Neural progenitor cell (in vitro differentiated cells): ENCODE measurements at places on chromosomes 3 and 15.

GRCh38 chr3:136612512-136612911, 139.7 kb downstream of the STAG1 start:
- DNase-seq, result no peak

- no peak for DNase-seq
These were observed 1.1 kb downstream of the MTFMT start for GRCh38 chr15:65028338-65028737.

- no peak for DNase-seq
These were observed 84.9 kb downstream of the TRIM42 start for GRCh38 chr3:140762746-140763145.

GRCh38 chr15:80929689-80930088, 59.9 kb downstream of the MESD start:
- DNase-seq, result no peak

- DNase-seq, result no peak
These were observed 120.7 kb downstream of the CHDH start for GRCh38 chr3:53725387-53725995.

DNA sequence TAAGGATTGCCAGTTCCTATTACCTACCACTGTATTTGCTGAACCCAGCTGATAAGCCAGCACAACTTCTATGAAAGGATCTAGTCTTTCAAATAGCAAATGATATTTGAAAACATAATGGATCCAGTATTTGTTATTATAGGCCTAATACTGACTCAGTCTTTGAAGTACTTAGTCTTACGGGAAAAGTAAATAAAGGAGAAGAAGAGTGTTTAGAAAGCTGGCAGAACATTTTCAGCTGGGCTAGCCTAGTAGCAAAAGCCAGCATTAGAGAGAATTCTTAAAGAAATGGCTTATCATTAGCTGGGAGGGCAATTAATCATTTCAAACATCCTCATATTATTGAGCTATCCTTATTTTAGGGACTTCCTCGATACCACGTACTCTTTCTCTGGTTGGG, 101.4 kb upstream of the GOLIM4 start:
- DNase-seq, result no peak

DNA sequence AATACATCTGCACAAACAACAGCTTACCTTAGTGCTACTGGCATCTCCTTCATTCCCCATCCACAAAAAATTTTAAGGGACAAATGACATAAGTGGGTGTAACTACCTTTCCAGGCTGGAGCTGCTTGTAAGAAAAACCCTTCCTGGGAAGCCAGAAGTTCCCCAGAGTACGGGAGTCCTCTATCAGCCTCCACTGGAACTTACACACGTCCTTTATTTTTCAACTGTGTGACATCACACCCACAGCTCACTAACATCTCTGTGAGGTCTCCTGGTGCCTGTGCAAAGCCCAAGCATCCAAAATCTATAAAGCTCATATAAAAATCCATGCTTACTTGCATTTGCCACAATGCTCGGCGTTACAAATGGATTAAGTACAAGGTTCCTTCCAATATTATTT, 27.6 kb downstream of the LRIG1 start:
- no peak for DNase-seq

DNA sequence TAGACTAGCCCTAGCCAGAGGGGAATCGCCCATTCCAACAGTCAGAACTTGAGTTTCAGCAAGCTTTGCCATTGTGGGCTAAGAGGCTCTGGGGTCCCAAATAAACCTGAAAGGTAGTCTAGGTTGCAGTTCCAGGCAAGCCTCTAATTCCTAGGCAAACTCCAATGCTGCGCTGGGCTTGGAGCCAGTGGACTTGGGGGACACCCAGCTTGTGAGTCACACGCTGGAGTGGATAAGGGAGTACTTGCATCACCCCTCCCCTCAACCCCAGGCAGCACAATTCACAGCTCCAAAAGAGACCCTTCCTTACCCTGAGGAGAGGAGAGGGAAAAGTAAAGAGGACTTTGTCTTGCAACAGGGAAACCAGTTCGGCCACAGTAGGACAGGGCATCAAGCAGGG, 105.2 kb upstream of the DPPA4 start:
- no peak for DNase-seq

DNA sequence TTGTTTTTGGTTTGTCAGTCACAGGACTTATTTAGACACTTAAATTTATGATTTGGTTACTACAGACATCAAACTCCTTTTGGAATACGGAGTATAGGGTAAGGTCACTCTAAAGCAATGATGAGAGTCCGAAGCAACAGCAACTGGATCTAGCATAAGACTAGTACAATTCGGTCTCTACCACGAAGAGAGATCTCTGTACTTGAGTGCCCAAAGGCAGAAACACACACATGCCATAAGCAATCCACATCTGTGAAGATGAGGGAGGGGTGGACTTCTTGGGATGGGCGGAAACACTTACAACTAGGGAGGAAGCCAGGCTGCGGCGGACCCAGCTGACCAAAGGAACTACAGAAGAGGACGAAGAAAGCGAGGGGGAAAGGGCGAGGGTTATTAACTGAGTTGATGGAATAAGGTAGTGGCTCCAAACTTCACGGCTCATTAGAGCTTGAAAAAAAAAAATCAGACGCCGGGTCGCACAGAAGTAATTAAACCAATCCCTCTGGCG, 595 bp downstream of the DPH6 start:
- DNase-seq, result no peak

DNA sequence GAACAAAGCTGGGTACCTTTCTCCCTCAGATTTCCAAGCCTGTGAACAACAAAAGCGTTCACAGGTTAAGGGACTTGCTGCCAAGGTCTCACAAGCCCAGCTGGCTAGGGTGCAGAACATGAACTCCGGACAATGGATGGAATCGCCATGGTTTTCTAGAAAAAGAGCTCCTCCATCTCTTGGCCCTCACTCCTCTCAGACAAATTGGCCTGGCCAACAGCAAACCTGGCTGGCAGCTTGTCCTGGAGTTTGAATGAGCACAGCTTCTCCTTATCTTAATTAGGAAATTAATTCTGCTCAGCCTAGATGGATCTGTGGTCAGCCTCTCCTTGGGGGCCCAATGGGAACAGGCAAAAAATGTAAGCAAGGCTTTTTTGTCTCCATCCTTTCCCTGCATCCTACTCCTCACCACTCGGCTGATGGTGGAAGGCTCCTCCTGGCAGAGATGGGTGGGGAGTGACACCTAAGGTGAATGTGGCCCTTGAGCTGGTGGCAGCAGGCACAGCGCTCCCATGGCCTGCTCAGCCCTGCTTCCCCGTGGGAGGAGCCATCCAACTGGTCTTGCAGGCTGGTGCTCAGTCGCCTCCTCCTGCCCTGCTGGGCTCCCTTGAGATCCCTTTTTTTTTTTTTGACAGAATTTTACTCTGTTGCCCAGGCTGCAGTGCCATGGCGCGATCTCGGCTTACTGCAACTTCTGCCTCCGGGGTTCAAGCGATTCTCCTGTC, 5.8 kb downstream of the KLHL25 start:
- no peak for DNase-seq

DNA sequence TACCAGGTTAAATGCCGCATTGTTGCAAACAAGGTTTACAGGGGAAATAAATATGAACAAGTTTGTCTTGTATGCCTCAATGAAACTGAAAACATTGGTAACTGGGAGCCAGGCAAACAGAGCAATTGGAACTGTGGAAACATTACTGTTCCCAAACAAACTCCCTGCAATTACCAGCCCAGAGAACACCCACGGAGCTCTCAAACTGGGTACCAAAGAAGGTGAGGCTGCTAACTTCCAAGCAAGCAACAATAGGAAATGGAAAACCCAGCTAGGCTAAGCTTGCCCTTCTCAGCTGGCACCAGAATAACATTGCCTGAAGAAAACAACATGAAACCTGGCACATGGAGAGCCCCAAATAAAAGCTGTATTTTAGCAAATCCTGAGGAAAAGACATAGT, 218.9 kb upstream of the THRB start:
- no peak for DNase-seq

DNA sequence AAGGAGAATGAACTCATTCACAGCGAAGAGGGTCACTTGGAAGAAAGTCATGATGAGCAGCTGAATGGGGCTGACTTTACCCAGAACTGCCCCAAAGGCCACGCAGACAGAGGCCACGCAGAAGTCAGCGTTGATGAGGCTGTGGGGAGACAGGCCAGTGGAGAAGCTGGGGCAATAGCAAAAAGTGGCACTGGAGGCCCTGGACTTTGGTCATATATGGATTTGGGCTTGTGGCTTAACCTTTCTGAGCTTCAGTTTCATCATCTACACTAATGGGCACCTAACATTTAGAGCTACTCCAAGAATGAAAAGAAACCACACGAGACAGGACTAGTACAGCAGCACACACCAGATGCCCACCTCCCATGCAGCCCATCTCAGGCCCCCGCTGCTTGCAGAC, 13.3 kb downstream of the RHCG start:
- no peak for DNase-seq

DNA sequence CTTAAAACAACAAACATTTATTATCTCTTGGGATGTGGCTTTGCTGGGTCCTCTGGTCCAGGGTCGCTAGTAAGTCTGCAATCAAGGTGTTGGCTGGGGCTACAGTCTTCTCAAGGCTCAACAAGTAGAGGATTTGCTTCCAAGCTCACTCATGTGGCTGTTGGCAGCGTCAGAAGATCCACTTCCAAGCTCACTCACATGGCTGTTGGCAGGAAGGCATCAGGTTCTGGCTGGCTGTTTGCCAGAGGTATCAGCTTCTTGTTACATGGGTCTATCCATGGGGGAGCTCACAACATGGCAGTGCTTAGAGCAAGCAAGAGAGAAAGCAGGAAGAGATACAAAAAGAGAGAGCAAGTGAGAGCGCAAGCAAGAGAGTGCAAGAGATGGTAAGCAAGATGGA, 15.0 kb upstream of the BNC1 start:
- no peak for DNase-seq

DNA sequence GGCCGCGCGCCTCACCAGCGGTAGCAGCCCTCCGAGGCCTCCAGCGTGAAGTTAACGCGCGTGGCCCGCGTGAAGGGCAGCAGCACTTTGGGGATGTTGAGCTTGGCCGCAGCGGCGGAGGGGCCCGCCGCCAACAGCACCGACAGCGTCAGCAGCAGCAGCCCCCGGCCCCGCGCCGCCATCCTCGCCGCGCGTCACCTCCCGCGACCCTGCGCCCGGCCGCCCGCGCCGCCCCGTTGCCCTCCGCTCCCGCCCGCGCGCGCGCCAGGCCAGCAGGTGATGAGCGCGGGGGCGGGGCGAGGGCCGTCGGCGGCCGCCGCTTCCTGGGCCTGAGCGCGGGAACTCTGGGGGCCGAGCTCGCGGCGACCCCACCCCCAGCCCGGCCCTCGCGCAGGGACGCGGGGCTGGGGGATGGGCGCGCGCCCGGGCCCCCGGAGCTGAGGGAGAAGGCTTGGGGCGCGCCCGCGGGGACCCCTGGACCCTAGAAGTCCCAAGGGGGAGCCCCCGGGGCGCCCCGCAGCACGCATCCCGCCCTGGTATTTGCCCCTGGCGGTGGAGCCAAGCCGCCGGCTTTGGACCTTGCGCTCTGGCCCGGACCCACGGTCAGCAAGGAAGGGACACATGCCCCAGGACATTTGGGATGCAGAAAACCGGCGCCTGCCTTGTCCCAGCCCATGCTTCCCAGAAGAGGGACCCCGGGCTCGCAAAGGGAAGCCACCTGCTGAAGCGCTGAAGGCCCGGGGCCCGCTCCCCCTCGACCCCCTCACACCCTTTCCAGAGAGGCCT, at the start of gene NUP210:
Gene NUP210, minus strand, starts transcription at position 278 of the 786 bp plus-strand sequence. Its CDS starts 96 bp downstream, at position 182.
- DNase-seq, result peak; percentile 89

GRCh38 chr3:46719735-46720271, 2.1 kb upstream of the PRSS50 start:
- peak; percentile 1 for DNase-seq

GRCh38 chr15:66619152-66619903, 53.5 kb upstream of the LCTL start:
- peak; percentile 86 for DNase-seq

DNA sequence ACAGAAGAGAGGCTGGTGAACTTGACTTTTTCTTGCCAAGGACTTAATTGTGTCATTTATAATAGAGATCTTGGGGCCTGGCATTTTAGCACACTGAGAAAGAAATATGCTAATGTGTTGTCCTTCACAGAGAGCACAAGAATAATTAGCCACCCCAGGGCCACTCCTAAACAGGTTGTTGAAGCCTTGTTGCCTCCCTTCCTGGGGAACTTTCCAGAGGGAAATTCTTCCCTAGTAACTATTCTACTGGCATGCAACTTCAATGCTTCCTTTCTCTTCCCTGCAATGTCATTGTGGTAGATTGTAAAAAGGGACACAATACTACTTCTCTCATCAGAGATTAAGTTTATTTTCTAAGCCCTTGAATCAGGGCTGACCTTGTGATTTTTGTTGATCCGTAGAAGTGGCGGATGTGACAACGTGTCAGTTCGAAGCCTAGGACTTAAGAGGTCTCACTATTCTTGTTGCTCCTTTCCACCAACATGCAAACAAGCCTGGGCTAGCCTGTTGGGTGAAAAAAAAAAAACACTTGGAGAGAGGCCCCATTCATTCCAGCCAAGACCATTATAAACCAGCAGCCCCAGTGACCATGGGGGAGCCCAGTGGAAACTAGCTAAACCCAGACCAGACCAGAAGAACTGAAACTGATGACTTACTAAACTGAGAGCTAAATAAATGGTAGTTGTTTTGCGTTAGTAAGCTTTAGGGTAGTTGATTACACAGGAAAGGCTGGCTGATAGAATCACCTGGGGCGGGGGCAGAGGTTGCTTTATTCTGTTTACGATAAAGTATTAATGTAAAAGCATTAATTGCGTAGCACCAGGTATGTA, 287.2 kb downstream of the SHQ1 start:
- peak; percentile 17 for DNase-seq

- no peak for DNase-seq
These were observed 9.8 kb downstream of the ARPP19 start for GRCh38 chr15:52559022-52559421.

DNA sequence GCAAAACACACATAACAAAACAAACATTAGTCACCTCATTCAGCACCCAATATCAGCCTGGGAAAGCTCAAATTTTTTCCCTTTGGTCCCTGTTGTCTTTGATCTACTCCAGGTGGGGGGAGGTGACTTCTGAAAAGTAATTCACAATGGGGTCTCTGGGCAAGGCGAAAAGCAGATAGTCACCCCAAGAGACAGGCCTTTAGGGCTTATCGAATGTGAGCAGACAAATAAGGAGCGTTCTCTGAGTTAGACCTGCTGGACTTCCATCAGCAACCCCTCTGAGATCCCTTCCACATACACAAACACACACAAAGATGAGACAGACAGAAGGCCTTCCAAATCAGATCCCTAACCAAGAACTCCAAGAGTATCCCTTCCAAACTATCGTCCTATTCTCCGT, 171.0 kb upstream of the SMAD3 start:
- no peak for DNase-seq

DNA sequence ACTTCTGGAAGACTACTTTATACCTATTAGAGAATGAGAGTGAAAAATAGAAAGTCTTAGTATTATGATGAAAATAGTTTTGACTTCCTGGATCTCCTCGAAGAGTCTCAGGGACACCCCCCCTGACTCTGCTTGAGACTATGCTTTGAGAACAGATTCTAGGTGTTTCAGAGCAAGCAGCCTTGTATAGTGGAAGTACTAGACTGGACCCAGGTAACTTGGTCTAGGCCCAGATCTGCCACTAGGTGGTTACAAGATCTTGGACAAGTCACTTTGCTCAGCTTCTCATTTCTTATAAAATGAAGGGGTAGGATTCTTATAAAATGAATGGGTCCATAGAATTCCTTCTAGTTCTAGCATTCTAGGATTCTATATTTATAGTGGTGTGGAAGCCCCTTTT, 9.1 kb downstream of the ABHD5 start:
- peak; percentile 10 for DNase-seq

GRCh38 chr3:175397372-175397771, 538.2 kb downstream of the NAALADL2 start:
- no peak for DNase-seq
